ENCODE measurements at places on chromosomes 2 and 18. TPM values are rescaled to one million over a fixed set of nuclear protein-coding genes. Genes with fewer than 3 reads are reported as not detected.

DNA sequence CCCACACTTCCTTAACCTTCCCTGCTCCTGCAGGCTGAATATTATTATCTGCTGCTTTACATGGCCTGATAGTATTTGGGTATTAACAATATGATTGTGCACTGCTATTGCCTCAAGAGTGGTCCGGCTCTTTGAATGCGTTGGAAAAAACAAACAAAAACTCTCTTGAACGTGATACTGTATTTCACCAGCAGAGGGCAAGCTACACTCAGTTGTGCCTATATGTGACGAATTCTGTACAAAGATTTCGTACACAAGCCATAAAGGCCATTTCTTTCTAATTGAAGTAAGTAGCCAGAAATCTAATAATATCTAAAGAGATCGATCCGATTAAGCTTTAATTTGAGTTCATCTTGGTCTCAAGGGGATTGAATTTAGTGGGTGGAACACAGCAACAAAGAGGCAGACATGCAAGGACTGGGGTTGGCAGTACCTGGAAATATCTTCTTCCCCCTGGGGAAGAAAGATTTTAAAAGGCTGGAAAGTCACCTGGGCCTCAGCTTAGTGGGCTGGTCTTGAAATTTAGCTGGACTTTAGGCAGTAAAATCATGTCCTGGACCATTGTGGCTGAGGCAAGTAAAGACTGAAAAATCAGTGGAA is 49.3 kb upstream of the RAB6D start:
- H3K27ac ChIP-seq = no peak overlapping the region
- DNase-seq = peak; percentile 24
- no peaks in the 10 kb centered on the region for H3K36me3 ChIP-seq
- no peaks in the 10 kb centered on the region for H3K4me1 ChIP-seq

The GPR35 gene
- total RNA-seq = 3.6 TPM

DNA sequence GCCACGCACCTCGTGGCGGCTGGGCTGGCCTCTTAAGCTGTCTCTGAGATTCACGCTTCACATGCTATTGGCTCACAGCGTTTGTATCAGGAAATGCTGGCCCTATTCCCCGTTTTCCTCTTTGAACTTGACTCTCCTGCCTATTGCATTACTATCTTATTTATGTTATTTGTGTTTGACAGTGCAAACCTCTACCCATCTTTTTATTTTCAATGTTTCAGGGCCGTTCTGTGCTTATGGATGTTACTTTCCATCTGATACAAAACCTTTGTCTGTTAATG is 149.9 kb upstream of the TWIST2 start:
- no peak overlapping the region for H3K27ac ChIP-seq
- no peak for DNase-seq
- no peaks in the 10 kb centered on the region for H3K27me3 ChIP-seq
- H3K4me1 ChIP-seq = no peaks in the 10 kb centered on the region

The ABCA12 gene
- total RNA-seq = not detected

The SCYGR4 gene
- not detected for total RNA-seq

The VIT gene
- total RNA-seq = not detected

GRCh38 chr2:202149155-202149762 is 76.2 kb downstream of the KIAA2012 start:
- H3K36me3 ChIP-seq = no peaks in the 10 kb centered on the region
- peaks cover 8% of the 10 kb centered on the region for H3K27me3 ChIP-seq
- no peak overlapping the region for H3K27ac ChIP-seq
- no peaks in the 10 kb centered on the region for H3K4me1 ChIP-seq
- H3K4me3 ChIP-seq = no peak overlapping the region
- no peak for DNase-seq

The PTPRN gene
- total RNA-seq = 0.43 TPM

- no peak overlapping the region for H3K27ac ChIP-seq
- no peaks in the 10 kb centered on the region for H3K27me3 ChIP-seq
- no peak overlapping the region for H3K4me3 ChIP-seq
- DNase-seq = no peak
- no peaks in the 10 kb centered on the region for H3K4me1 ChIP-seq
- no peaks in the 10 kb centered on the region for H3K36me3 ChIP-seq
Observed at GRCh38 chr18:29096079-29096770, 919.3 kb upstream of the CDH2 start.

DNA sequence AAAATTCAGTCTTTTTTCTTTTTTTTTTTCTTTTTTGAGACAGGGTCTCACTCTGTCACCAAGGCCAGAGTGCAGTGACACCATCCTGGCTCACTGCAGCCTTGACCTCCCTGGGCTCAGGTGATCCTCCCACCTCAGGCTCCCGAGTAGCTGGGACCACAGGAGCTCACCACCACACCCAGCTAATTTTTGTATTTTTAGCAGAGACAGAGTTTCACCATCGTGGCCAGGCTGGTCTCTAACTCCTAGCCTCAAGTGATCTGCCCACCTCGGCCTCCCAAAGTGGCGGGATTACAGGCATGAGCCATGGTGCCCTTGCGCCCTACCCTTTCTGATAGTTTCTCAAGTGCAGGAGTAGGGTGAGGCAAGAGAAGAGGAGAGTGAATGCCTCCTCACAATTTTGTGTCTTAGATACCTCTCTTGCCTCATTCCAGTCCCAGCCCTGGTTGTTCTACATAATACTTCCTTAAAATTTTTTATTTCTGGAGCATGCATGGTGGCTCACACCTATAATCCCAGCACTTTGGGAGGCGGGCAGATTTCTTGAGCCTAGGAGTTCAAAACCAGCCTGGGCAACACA is 68.2 kb upstream of the CAB39 start:
- H3K27ac ChIP-seq = peak overlapping the region; percentile 97
- peak overlapping the region; percentile 24 for H3K4me3 ChIP-seq
- DNase-seq = peak; percentile 21

DNA sequence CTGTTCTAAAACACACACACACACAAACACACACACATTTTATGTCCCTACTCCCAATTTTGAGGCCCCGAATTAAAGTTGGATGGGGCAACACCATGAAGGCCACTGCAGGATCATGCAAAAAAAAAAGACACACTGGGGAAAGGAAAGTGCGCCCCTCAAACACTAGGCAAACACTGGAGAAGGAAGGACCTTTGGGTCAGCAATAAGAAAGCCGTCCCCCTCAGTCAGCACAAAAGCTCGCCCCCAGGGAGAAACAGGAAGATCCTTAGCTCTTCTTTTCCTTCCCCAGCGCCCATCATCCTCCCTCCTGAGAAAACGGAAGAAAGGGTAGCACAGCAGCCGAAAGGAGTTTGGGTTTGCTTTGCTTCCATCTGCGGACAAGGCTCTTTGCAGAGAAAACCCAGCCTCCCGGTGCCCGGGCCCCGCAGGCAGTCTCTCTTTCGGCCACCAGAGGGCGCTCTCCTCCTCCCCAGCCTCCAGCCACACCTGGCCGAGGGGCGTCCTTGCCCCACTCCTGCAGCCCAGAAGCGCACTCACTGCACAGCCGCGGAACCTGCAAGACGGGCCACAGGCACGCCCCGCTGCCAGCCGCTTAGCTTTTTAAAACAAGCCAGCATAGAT is 248.5 kb downstream of the CDH20 start:
- no peak overlapping the region for H3K4me3 ChIP-seq
- H3K4me1 ChIP-seq = peaks cover 6% of the 10 kb centered on the region
- peaks cover 31% of the 10 kb centered on the region for H3K27me3 ChIP-seq

The CD28 gene
- total RNA-seq = 175 TPM

DNA sequence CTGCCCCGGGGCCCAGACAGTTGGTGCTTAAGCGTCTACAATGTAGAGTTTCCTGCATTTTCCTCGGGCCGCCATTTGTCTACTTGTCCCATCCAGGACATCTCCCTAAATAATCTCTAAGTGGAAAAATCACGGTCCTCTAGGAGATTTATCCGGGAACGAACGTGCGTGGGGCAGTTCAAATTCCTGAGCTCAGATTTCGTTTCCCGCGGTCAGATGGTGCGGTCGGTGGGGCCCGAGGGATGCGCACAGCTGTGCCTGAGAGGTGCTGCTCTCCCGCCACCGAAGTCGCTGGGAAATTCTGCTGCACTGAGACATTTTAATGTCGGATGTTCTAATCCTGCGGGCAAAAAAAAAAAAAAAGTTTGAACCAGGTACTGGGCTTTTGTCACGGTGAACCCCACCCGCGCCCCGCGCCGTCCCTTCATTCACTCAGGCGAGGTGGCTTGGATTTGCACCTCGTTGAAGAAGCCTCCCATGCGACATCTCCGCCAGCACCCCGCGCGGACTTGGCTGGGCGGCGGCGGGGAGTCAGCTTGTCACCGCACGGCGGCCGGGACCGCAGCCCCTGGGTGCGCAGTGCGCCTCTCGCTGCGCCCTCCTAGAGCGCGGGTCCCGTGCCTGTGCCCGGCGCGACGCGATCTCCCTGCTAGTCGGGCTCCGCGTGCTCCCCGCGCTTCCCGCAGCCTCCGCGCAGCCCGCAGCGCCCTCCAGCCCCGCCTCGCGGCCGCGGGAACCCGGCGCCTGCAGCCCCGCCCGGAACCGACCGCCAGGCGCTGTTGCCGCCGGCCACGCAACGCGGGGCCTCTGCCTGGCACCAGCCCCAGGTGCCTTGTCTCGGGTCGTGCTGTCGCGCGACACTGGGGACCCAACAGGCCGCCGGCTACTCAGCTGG is 191.9 kb upstream of the TCF4 start:
- peak; percentile 20 for DNase-seq
- H3K27me3 ChIP-seq = peaks cover 49% of the 10 kb centered on the region
- peaks cover 13% of the 10 kb centered on the region for H3K4me1 ChIP-seq
- H3K4me3 ChIP-seq = peak overlapping the region; percentile 35
- peaks cover 2% of the 10 kb centered on the region for H3K36me3 ChIP-seq

DNA sequence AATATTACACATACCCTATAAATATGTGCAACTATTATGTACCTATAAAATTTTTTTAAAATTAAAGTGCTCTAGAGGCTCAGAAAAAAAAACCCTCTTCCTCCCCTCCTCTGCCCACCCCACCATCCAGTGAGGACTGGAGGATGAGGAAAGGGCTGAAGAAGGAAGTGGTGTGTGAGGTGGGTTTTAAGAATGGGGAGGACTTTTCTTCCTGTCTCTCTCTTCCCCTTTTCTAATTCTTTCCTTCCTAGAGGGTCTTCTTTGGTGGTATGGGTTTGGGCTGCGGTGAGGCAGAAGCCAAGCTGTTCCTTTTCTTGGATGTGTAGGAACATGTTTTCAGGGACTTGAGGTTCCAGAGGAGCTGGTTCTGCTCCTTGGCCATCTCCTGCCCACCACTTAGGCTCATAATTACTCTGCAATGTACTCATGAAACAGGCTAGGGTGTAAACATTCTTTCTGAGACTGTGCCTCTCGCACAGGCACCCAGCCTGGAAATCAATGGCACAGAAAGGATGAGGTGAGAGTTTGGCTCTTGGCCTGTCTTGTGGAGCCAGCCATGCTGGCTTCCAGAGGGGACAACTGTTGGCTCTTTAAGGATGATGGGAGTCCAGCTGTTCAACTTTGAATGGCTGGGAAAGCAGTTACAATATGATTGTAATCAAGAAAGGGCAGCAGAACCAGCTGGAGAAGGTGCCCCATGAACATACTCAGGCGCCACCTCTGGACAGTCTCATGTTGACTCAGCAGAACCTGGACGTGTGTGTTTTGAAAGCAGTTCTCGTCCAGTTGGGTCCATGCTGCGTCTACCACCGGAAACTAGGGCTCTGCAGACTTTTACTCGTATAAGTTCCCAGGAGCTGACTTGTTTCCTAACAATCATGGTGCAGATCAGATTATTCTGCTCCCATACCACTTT is 38.3 kb downstream of the IL1RL2 start:
- H3K36me3 ChIP-seq = peaks cover 15% of the 10 kb centered on the region
- H3K4me1 ChIP-seq = peaks cover 56% of the 10 kb centered on the region
- H3K27ac ChIP-seq = peak overlapping the region; percentile 60

- no peaks in the 10 kb centered on the region for H3K4me1 ChIP-seq
- no peaks in the 10 kb centered on the region for H3K36me3 ChIP-seq
- no peak for DNase-seq
- no peak overlapping the region for H3K27ac ChIP-seq
- peaks cover 5% of the 10 kb centered on the region for H3K27me3 ChIP-seq
Observed at GRCh38 chr2:170307555-170308351, 129.8 kb downstream of the MYO3B start.

- H3K4me3 ChIP-seq = no peak overlapping the region
- H3K27ac ChIP-seq = no peak overlapping the region
- H3K4me1 ChIP-seq = no peaks in the 10 kb centered on the region
- no peaks in the 10 kb centered on the region for H3K36me3 ChIP-seq
- DNase-seq = no peak
Observed at GRCh38 chr2:189483571-189483970, 42.3 kb downstream of the WDR75 start.

- no peak overlapping the region for H3K27ac ChIP-seq
- H3K4me1 ChIP-seq = peaks cover 13% of the 10 kb centered on the region
- no peak for DNase-seq
- peaks cover 44% of the 10 kb centered on the region for H3K27me3 ChIP-seq
Observed at GRCh38 chr2:75557474-75558133, 3.1 kb downstream of the EVA1A start.

GRCh38 chr18:23530195-23530594 is 26.9 kb downstream of the RMC1 start:
- H3K4me3 ChIP-seq = no peak overlapping the region
- no peak for DNase-seq
- H3K27me3 ChIP-seq = no peaks in the 10 kb centered on the region
- peaks cover 12% of the 10 kb centered on the region for H3K4me1 ChIP-seq

GRCh38 chr2:15769235-15769634 is 171.1 kb upstream of the MYCN start:
- H3K4me1 ChIP-seq = no peaks in the 10 kb centered on the region
- no peaks in the 10 kb centered on the region for H3K36me3 ChIP-seq
- H3K27me3 ChIP-seq = peaks cover 4% of the 10 kb centered on the region

Measured in activated CD4-positive, alpha-beta T cell treated with anti-CD3 and anti-CD28 coated beads for 36 hours (primary cell).